ENCODE measurements at places on chromosomes 1 and 21.

- DNase-seq: no peak
Measured at GRCh38 chr1:106523497-106523896, 533.0 kb upstream of the PRMT6 start.

- DNase-seq: no peak
Measured at GRCh38 chr21:33655588-33656221, 13.4 kb downstream of the ITSN1 start.

DNA sequence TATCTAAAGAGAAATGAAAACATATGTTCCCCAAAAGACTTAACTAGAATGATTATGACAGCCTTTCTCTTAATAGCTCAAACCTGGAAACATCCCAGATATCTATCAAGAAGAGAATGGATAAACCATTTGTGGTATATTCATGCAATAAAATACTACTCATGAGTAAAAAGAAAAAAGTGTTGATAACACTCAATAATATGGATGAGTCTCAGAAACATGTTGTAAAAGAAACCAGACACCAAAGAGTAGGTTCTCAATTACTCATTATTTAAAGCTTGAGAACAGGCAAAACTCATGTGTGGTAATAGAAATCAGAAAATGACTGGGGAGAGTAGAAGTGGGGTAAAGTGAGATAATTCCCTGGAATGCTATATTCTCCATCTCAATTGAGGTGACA is 154.1 kb downstream of the PHTF1 start:
- DNase-seq: no peak

GRCh38 chr1:89195476-89195875 is 3.3 kb downstream of the GBP4 start:
- DNase-seq: no peak

All from activated T-cell treated with anti-CD3 and anti-CD28 coated beads, Interleukin-2, amount 50 U/mL, for 4 hours (primary cell).